ENCODE measurements at places on chromosomes 11 and 22. TPM values are rescaled to one million over a fixed set of nuclear protein-coding genes. Genes with fewer than 3 reads are reported as not detected.

DNA sequence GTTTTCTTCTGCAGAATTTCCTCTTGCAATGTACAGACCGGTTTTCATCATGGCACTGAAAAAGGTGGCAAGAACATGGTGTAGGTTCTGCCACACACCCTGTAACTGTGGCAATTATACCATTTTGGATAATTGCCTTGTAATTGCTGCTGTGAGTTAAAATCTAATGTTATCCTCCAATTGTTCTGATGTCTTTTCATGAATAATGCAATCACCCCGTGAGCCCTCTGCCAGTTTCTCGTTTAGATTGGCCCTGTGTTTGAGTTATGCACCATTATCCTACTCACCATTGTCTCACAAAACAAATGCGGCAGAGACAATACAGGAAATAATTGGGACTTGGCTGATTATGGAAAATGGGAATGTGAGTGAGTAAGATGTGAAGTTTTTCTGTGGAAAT, 61.8 kb upstream of the MTNR1B start:
- H3K4me1 ChIP-seq: no peaks in the 10 kb centered on the region
- H3K27ac ChIP-seq: no peak overlapping the region
- H3K36me3 ChIP-seq: no peaks in the 10 kb centered on the region
- no peak for DNase-seq
- H3K27me3 ChIP-seq: no peaks in the 10 kb centered on the region

- no peaks in the 10 kb centered on the region for H3K36me3 ChIP-seq
- H3K4me3 ChIP-seq: no peak overlapping the region
These were observed 356.4 kb downstream of the DYNC2H1 start for GRCh38 chr11:103465555-103466140.

- H3K4me1 ChIP-seq: peaks cover 7% of the 10 kb centered on the region
- no peaks in the 10 kb centered on the region for H3K27me3 ChIP-seq
- DNase-seq: no peak
- peaks cover 17% of the 10 kb centered on the region for H3K36me3 ChIP-seq
- H3K27ac ChIP-seq: no peak overlapping the region
These were observed 110.5 kb downstream of the ATG16L2 start for GRCh38 chr11:72924568-72925190.

Gene ESRRA
- total RNA-seq: 64.4 TPM

DNA sequence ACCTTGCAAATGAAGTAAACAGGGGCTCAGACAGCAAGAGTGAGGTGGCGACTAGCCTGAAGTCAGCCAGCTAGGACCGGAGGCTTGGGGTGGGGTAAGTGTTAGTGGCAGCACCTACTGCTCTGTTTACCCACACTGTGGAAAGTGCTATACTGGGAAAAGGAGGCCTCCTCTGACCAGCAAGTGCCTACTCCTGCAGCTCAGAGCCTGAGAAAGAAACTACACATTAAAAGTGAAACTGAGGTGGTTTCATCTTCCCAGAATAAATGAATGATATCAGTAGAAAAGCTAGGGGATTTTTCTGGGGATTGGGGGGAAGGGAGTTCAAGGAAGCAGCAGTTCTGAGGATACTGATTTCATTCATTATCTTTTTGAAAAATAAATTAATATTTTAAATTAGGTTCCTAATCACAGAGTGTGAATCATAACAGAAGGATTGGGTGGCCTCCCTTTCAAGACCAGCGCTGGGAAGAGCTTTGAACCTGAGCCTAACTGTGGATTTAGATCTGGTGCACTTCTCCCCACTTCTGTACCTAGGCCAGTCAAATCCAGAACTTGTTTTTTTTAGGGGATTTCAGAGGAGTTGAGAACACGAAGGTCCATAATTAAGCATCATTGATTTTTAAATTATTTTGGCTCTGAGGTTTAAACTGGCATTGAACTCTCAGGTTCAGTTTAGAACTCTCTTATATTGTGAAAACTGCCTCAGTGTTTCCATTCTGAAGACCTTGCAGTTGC, 48.1 kb upstream of the GRAMD1B start:
- H3K27ac ChIP-seq: peak overlapping the region; percentile 79
- DNase-seq: peak; percentile 70
- H3K36me3 ChIP-seq: peaks cover 18% of the 10 kb centered on the region

DNA sequence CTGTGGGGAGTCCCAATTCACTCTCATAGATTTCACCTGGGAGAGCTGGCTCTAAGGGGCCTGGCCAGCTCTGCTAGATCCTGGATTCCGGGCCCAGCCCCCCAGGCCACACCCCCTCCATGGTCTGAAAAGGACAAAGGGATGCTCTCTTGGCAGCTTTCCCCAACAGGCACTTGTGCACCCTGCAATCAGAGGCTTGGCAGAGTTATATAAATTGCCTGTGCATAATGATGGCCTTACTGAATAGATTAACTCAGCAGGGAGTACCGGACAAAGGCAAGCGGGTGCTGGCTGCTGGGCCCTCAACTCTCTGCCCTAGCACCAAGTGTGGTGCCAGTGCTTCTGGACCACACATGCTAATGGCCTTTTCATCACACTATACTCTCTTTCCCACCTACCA, 461.6 kb downstream of the BUD13 start:
- no peak overlapping the region for H3K27ac ChIP-seq
- no peaks in the 10 kb centered on the region for H3K36me3 ChIP-seq
- H3K27me3 ChIP-seq: peaks cover 1% of the 10 kb centered on the region
- DNase-seq: no peak
- H3K4me3 ChIP-seq: no peak overlapping the region
